ENCODE measurements at places on chromosomes 4 and X.

GRCh38 chr4:145843148-145843547 lies 95.5 kb downstream of the ZNF827 start:
- no peak for DNase-seq

- DNase-seq: no peak
These were observed 81.9 kb downstream of the REPS2 start for GRCh38 chrX:17028356-17028755.

DNA sequence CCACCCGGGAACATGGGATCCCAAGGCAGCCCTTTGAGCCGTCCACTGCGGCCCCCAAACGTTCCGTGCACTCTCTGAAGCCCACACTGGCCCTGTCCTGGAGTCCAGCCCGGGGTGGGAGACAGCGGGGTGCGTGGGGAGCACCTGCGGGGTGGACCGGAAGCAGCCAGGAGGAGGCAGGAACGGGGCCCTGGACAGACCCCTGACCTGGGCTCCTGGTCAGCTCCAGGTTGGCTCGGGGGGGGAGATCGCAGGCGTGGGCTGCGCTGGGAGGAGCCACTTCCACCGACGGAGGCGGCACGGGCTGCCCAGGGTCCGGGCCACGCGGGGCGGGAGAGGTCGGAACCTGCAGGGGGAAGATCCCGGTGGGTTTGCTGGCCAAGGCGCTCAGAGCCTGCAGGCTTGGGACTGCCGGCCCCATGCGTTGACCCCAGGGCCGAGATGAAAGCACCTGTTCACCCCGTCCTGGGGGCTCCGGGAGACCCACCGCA lies 5.7 kb upstream of the PLCXD1 start:
- DNase-seq: no peak

GRCh38 chrX:5780821-5781220 lies 447.8 kb downstream of the NLGN4X start:
- DNase-seq: no peak

DNA sequence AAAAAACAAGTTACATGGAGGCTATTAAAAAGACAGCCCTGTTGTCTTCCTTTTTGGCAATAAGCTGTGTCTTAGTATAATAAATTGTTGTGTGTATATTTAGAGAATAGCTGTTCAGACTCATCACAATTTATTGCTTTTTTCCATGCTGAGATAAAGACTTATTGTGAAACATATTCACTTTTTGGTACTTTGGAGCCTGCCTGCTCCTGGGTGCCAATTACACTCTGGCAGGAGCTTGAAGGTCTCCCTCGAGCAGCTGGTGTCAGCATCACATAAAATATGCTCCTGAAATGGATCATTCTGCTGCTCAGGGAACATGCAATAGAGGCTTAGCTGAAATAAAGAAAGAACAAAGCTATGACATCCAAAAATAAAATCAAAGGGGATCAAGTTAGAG lies 211.6 kb upstream of the DKK2 start:
- no peak for DNase-seq

DNA sequence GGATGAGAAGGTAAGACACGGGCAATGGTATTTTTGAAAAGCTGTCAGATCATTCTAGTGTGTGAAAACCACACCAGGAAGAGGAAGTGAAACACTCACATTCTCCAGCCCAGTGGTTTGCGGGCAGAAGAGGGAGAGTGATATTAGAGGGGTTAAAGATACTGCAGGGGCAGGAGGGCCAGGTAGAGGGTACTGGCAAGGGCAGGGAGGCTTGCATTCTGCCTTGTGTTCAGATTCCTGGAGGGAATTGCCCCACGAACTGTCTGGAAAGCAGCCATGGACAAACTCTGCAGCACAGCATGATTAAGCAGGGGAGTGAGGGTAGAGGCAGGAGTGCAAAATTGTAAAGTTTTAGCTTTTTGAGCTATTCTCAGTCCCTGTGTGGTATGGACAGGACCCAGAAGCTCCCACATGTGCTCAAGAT lies 30.9 kb downstream of the NIPAL1 start:
- peak; percentile 65 for DNase-seq

DNA sequence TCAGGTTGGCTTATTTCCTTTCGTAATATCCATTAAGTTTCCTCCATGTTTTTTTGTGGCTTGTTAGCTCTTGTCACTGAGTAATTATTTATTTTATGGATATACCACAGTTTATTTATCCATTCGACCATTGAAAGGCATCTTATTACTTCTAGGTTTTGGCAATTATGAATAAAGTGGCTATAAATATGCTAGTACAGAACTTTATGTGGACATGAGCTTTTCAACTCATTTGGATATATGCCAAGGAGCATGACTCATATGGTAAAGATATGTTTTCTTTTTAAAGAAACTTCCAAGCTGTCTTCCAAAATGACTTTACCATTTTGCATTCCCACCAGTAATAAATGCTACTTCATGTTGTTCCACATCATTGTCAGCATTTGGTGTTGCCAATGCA lies 803.6 kb downstream of the GLUD2 start:
- DNase-seq: no peak
